ENCODE measurements at places on chromosomes 7 and 10.

DNA sequence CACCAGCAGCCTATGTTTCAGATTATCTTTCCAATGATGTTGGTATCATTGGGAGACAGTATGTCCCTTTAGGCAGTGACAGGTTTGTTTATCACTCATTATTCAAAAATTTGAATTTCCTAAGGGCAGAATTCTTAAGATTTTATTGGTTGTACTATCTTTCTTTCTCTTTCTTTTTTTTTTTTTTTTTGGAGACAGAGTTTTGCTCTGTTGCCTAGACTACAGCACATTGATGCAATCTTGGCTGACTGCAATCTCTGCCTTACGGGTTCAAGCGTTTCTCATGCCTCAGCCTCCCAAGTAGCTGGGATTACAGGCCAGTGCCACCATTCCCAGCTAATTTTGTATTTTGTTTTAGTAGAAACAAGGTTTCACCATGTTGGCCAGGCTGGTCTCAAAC, 111.2 kb downstream of the PON1 start:
- no peak for DNase-seq

DNA sequence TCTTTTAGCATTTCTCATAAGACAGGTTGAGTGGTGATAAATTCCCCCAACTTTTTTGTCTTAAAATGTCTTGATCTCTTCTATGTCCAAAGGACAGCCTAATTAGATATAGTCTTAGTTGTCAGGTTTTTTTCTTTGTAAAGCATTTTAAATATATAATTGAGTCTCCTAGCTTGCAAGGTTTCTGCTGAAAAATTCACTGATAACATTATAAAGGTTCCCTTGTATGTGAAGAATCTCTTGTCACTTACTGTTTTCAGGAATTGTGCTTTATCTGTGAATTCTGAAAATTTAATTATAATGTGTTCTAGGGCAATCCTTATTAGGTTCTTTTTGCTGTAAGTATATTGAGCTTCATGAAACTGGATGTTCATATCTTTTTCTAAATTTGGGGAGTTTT, 96.8 kb upstream of the ZNF92 start:
- DNase-seq, result no peak

- DNase-seq, result no peak
Measured at GRCh38 chr10:131943021-131943814, 38.5 kb downstream of the BNIP3 start.

GRCh38 chr10:97519342-97519741, 20.6 kb downstream of the UBTD1 start:
- no peak for DNase-seq

DNA sequence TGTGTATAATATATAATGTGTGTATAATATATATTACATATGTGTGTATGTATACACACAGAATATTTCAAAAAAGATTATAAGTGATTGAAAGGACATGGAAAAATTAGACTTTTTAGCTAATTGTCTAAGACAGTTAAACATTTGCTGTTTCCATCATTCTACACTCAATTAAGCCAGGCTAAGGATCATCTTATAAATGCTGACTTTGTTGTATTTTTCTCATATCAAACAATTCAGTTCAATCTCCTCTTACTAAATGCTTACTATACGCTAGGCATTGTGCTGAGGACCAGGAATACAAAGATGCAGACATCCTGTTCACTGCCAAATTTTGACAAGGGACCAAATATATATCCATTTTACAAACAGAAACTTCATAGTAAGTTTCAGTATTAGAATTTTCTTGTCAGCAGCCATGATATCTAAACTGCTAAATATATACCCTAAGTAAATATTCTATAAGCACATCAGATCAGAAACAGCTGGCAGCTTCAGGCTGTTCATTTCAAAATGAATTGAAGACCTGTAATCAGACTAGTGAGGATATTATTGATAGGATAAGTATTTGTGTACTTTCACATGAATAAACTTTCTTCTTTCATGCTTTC, 10.3 kb upstream of the LRRN3 start:
- DNase-seq, result no peak

GRCh38 chr10:61157182-61157581, 213.2 kb upstream of the RHOBTB1 start:
- DNase-seq, result no peak

- peak; percentile 37 for DNase-seq
Measured at GRCh38 chr7:31020161-31020560, 31.9 kb upstream of the ADCYAP1R1 start.

DNA sequence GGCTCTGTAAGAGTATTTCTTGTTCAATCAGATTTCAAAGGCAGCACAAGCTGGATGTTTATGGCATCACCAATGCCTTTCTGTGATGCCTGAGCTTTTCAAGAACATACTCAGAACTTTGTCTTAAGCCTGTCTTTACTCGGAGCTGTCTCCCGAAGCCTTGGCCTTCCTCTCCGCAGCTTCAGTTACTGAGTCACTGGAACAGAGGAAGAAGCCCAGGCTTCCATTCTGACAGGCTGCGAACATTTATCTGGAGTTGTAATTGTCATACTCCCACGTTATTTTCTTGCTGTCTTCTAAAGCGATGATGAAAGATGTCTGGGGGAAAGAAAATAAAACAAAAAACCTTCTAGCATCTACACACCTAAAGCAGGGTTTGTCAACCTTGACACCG, 43.9 kb downstream of the GRK5 start:
- DNase-seq, result no peak

DNA sequence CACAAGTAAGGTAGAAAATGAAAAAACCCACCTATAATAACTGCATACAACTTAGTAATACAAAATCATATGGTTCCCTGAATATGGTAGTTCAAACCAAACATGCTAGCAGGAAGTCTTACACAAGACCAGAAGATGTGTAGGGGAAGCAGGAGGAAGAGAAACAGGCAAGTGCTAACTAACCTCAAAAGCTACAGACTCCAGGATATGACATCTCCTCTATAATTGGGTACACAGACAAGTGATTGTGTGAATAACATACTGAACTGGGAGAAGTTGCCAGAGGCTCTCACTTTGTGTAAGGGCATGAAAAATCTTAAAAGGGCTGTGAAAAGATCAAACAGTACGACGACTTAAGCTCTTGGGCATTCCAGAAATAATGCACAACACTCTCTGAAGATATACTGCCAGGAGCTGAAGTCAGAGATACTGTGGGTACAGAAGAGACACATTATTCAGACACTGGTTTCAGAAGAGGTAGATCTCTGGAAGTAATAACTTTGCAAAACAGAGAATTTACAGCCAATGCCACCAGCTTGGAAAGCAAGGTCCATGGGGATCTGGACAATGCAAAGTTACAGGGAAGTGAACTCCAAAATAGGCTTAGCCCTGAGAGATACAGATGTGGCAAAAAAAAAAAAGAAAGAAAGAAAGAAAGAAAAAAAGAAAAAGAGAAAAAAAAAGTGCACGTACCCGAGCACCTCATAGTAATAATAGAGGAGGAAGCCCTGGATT, 767.2 kb downstream of the TNS3 start:
- no peak for DNase-seq

- peak; percentile 23 for DNase-seq
Measured at GRCh38 chr7:113086431-113086888, at the start of gene GPR85. TSS of gene GPR85 (minus strand) at chr7:113086827. CDS start at chr7:113084721, 2,106 bp downstream.

DNA sequence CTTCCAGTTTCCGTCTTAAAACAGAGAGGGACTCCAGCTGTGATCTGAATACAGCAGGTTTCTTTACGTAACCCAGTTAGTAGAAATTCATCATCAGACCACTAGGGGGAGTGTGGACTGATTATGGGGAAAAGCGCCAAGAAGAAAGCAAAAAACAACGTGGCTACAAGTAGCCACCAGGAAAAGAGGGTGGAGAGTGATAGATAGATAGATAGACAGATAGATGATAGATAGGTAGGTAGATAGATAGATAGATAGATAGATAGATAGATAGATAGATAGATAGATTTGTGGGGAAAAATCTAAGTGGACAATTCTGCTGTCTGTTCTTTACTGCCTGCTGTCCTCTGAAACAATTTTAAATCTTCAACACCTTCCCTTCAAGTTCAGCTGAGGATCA, 12.7 kb upstream of the AKR1B10 start:
- DNase-seq, result no peak

GRCh38 chr7:95619921-95620320, 23.6 kb upstream of the PDK4 start:
- no peak for DNase-seq

GRCh38 chr7:2016021-2016631, 216.6 kb downstream of the MAD1L1 start:
- no peak for DNase-seq

GRCh38 chr7:96530786-96531185, 178.9 kb downstream of the SEM1 start:
- no peak for DNase-seq

- no peak for DNase-seq
Measured at GRCh38 chr7:159005618-159006017, 139.0 kb downstream of the VIPR2 start.

GRCh38 chr10:35613597-35614226, 8.6 kb downstream of the GJD4 start:
- no peak for DNase-seq

GRCh38 chr7:73345538-73345937, 17.6 kb downstream of the FKBP6 start:
- DNase-seq, result no peak

DNA sequence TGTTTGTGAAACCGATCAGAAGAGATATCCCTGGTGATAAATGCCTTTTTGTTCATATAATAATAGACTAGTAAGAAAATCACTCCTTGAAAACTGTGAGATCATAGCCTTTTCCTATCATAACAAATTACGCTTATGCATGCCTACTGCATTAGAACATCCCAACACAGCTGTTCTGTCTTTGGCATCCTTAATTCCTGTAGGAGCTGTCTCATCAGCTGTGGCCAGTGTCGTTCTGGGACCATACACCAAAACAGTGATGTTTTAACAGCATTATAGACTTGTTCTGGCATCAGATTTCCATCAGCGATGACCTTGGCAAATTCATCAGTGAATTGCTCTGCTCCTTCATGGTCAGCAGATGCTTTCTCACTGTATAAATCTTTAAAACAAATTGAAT, 423.6 kb upstream of the LRGUK start:
- DNase-seq, result peak; percentile 60

DNA sequence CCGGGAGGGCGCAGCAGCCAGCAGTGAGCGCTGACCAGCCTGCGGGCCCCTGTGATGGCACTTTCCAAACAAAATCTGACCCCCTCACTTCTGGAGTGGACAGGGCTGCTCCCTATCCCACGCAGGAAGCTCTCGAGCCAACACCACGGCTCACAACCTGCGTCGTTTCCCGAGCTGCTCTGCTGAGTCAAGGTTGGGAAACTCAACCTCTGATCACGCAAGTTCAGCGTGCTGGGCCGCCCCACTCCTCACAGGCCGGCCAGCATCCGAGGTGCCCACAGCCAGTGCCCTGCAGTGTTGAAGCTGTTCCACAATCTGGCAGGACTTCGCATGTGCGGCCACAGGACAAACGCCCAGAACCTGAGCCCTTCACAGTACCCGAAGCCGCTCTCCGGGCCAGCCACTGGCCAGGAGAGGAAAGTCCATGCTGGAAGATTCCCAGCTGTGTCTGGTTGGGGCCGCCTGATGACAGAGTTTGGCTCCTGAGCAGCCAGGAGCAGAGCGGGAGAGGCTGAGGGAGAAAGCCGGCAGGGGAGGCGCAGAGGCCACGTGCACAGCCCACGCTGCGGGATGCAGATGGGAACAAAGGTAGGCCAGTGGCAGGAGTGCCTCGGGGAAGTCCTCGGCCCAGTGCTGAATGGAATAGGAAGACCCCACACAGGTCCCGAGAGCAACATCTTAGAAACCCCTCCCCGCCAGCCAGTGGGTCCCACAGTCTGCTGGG, 263.3 kb upstream of the TCERG1L start:
- no peak for DNase-seq

DNA sequence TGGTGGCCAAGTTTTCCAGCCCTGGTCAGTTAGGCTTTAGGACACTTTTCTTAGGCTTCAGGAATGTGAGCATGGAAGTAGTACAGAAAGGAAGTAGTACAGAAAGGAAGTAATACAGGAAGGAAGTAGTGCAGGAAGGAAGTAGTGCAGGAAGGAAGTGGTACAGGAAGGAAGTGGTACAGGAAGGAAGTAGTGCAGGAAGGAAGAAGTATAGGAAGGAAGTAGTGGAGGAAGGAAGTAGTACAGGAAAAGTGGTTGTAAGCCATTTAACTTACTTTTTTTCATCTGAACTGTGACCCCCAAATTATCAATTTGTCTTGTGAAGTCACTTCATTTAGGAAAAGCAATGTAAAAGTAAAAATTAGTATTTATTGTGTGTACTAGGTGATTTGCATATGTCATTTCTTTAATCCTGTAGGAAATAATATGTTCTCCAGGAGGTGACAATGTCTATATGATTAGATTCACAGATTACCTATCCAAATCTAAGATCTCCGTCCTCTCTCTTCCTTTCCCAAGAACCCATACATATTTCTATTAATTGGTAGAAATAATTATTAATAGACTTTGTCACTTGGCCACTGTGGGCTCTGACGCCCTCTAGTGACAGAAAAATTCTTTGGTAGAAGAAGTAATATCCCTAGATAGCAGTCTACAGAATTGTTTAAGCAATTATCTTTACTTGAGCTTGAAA, 3.9 kb upstream of the FAS start:
- no peak for DNase-seq

DNA sequence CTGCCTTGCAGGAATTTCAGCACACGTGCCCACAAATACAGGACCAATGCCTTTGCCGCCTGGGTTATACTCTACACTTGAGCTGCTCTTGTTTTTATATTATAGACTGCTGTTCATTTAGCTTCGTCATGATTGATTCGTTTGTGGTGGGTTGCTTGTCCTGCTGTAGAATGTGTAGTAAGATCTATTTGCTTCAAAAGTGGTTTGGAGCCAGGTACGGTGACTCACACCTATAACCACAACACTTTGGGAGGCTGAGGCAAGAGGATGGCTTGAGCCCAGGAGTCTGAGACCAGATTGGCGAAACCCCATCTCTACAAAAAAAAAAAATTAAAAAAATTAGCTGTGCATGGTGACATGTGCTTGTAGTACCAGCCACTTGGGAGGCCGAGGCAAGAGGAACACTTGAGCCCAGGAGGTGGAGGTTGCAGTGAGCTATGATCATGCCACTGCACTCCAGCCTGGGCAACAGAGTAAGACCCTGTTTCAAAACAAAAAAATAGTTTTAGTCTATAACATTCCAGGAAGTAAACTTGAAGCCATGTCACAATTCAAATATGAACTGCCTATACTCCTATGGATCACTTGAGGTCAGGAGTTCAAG, 9.0 kb upstream of the RHBDD2 start:
- no peak for DNase-seq

- peak; percentile 93 for DNase-seq
Measured at GRCh38 chr10:50618624-50619023, 5.1 kb downstream of the SGMS1 start.

- no peak for DNase-seq
Measured at GRCh38 chr10:79940431-79940830, 8.5 kb downstream of the SFTPD start.

- no peak for DNase-seq
Measured at GRCh38 chr7:150369748-150370501, 1.3 kb downstream of the REPIN1 start.

- DNase-seq, result no peak
Measured at GRCh38 chr7:50214126-50214670, 90.3 kb upstream of the IKZF1 start.

DNA sequence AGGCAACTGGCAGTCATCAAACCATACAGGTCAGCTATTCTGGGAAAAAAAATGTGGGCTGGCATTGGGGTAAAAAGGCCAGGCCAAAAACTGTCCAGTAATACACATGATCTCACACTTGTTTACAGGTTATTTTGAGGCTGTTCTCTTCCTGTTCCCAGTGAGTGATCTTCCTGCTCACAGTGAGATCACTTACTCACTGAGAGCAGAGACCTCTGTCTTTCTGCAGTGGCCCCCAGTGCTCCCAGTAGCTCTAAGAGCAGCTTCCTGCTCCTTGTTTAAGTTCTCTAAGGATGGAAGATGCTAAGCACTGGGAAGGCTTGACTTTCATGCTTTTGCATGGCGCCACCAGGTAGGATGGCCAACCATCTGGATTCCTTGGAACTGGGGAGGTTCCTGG, 93.5 kb upstream of the KIAA1217 start:
- no peak for DNase-seq
